Frontal cortex (tissue), 4 donors: ENCODE measurements at places on chromosomes 6 and 20. TPM values are rescaled to one million over a fixed set of nuclear protein-coding genes. Genes with fewer than 3 reads are reported as not detected.

The FIG4 gene
- 67.7 TPM for total RNA-seq

The UNC5CL gene
- under 0.01 TPM for total RNA-seq

The SAMD10 gene
- 5.7 TPM for total RNA-seq

The HLA-DRA gene
- 2.0 TPM for total RNA-seq

The PDE10A gene
- 126 TPM for total RNA-seq

The LZTS3 gene
- total RNA-seq, result 13.9 TPM

The BMP7 gene
- 9.4 TPM for total RNA-seq

The SEMG1 gene
- not detected for total RNA-seq

The TMEM14C gene
- total RNA-seq, result 46.5 TPM

The FOXQ1 gene
- 1.2 TPM for total RNA-seq

The RPS6KA2 gene
- total RNA-seq, result 24.9 TPM

The OPRL1 gene
- 13.5 TPM for total RNA-seq

GRCh38 chr20:37297066-37297736, 7.7 kb downstream of the MANBAL start:
- DNase-seq, result no peak

- no peak for DNase-seq
These were observed 15.0 kb upstream of the RSPO3 start for GRCh38 chr6:127103482-127103881.

DNA sequence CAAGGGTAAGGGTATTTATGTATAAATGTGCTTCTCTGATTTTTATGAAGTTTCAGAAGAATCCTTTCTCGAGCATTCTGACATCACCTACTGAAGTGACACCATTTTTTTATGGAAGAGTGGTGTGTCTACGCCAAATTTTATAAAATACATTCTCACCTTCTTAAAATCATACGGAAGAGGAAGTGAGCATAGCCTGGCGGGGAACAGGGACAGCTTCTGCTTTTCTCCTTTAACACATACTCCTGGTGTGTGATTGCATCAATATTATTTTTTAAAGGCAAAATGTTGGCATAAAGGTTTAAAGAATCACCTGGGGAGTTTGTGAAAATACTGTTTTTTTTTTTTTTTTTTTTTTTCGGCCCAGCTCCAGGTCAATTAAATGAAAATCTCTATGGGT, 733.6 kb upstream of the MAN1A1 start:
- DNase-seq, result no peak

DNA sequence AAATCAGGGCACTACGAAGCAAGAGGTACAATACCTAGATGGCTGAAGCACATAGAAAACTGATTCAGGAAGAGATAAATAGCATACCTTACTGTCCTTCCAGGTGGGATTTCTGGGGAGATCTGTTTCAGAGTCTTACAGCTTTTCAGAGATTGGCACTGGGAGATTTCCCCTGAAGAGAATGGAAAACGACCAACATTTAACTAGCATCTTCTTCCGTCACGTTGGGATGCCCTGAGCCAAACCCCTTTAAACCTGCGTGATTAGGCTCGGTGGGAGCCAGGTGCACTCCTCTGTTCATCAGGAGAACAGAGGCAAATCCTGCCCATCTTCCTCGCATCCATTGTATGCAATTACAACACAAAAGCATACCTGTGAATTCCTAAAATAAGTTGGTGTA, 614.5 kb downstream of the HDGFL1 start:
- no peak for DNase-seq

DNA sequence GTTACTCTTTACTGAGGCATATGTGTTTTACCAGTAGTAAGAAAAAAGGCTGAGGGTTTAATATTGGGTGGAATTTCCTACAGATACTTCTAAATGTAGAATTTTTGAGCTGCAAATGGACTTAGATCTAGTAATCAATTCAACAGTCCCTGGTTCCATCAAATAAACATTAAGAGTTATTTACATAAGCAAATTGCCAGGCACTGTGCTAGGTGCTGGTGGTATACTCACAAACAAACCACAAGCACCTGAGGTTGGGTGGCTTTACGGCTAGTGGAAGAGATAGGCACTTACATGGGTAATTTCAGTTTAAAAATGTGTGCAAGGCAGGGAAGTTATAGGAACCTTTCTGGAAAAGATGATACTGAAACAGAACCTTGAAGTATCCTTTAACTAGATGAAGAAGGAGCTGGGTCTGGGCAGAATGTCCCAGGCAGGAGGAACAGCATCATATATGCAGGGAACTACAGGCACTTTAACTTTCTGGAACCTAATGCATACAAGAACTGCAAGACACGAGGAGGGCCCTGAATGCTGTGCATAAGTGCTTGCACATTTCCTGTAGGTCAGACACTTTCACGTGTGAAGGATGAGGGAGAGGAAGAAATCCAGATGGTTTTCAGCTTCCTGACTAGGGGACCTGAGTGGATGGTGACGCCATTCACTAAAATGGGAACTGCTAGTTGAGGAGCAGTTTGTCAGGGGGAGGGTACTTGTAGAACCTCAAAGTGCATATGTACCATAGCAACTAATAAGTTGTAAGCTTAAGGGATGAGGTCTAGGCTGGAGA, 4.5 kb downstream of the CCN6 start:
- DNase-seq, result no peak

GRCh38 chr6:142861711-142862110, 83.3 kb downstream of the HIVEP2 start:
- DNase-seq, result no peak

- no peak for DNase-seq
These were observed 609 bp downstream of the MYL9 start for GRCh38 chr20:36541768-36542488.

DNA sequence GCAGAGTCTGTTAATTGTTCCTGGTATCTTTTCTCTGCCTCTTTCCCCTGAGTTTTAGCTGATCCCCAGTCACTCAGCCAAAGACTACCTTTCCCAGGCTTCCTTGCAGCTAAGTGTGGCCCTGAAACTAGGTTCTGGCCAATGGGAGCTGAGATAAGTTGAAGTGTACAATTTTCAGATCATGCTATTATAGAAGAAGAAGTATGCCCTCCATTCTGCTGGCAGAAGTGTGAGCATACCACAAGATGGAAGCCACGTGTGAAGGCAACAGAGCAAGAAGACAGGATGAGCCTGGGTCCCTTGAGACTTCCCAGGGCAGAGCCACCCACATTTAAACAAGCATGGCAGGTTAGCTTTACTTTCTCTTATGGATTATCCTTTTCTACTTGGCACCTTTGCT, 273.2 kb downstream of the HIVEP2 start:
- no peak for DNase-seq

- no peak for DNase-seq
These were observed 4.1 kb upstream of the ENPP5 start for GRCh38 chr6:46174904-46175303.

- DNase-seq, result no peak
These were observed 269.0 kb downstream of the SMOC2 start for GRCh38 chr6:168709991-168710390.

DNA sequence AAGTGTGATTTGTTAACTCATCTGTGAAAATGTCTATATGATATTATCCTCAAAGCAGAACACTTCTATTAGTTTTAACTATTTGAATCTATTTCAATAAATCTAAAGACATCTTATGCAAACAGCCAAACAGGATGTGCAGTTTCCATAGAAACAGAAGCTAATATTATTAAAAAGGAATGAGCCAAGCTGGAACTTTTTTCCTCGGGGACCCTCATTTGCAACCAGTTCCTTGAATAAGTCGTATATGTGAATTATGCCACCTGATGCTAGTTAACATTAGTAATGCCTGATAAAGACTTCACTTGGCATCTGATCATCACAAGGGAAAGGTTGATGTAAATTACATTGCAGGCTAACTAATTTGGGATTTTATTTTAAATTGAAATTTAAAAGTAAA, 216.9 kb upstream of the SMLR1 start:
- DNase-seq, result no peak

- DNase-seq, result no peak
These were observed 401.5 kb upstream of the SASH1 start for GRCh38 chr6:147941143-147941542.

DNA sequence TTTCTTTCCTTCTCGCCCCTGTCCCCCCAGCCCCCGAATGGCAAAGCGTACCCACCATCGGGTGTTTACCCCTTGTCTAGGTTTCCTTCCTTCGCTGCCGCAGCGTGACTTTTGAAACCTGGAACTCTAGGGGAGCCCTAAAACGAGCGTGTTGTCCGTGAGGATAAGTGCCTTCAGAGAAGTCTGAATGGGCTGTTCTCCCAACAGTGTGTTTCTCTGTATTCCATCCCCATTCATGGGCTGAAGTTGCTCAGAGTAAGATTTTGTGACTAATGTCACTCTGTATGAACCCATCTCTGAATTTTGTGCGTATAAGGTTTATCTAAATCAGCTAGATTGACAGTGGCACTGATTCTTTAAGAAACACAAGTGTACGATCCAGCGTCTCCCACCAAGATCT, 949 bp downstream of the MACROD2 start:
- DNase-seq, result peak; percentile 19

- no peak for DNase-seq
These were observed 93.7 kb upstream of the PMEPA1 start for GRCh38 chr20:57803508-57804005.

GRCh38 chr6:72461144-72461543, 160.7 kb upstream of the KCNQ5 start:
- no peak for DNase-seq

- DNase-seq, result no peak
These were observed 40.3 kb downstream of the STX11 start for GRCh38 chr6:144190593-144190992.

DNA sequence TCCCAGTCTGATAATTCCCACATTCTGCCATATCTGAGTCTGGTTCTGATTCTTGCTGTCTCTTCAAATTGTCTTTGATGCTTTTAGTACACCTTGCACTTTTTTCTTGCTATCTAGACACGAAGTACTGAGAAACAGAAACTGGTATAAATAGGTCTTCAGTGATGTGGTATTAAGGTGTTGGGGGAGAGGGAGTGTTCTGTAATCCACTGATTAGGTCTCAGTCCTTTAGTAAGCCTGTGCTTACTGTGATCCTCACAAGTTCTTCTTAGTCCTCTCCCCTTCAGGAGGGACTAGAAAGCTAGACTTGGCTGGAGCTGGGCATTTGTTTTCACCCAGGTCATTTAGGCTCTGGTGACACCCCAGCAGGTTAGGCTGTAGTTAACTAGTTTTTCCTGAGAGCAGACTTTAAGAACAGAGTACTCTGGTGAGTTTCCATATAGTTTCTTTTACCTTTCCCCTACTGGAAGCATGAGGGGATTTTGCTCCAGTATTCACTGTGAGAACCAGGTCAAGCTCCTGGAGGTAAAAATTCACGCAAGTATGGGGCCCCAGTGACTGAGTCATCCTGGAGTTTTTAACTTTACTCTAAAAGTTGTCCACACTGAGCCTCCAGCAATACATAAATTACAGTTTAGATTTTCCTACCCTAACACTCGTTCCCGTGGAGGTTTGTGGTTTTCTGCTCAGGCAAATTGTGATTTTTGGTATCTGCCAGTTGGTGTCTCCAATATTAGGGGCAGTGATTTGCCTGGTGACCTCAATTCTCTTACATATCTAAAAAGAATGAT, 154.6 kb downstream of the CDKAL1 start:
- DNase-seq, result no peak

GRCh38 chr6:71886184-71887005, at the start of gene RIMS1:
TSS of gene RIMS1 (plus strand) at chr6:71886550. CDS start at chr6:71887024, 474 bp downstream.
- DNase-seq, result peak; percentile 57
